Epithelial cell of esophagus (primary cell): ENCODE measurements at places on chromosomes 3 and 15.

- peak; percentile 96 for DNase-seq
These were observed 53.1 kb downstream of the SLC4A7 start for GRCh38 chr3:27431116-27431515.

- DNase-seq = peak; percentile 49
These were observed 59.6 kb upstream of the CASR start for GRCh38 chr3:122123850-122124249.

DNA sequence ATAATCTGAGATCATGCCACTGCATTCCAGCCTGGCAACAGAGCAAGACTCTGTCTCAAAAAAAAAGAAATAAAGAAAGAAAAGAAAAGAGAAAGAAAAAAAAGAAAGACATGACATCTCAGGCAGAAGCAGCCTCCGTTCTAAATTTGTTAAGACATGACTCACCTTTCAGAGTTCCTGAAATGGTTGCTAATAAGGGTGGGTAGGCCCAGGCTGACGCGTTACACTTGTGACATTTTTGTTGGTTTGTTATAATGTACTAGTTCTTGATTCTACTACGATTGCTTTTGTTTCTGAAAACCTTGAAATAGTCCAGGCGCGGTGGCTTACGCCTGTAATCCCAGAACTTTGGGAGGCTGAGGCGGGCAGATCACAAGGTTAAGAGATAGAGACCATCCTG, 21.0 kb downstream of the SLC25A20 start:
- peak; percentile 39 for DNase-seq

DNA sequence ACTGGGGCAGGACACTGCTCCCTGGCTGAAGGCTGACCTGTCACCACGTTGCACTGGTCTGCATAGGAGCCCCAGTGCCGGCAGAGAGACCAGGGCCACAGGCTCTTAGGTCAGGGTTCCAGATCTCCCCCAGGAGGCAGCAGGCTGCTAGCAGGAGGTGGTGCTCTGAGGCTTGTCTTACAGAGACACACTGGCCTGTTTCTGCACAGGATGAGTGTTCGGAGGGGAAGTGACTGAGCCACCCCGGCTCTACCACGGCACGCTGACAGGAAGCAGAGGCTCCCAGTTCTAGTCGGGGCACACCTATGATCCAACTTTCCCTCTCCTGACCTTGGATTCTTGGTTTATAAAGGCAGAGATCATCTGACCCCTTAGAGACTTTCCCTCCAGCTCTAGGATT, 8.6 kb downstream of the FBXL22 start:
- DNase-seq = no peak

DNA sequence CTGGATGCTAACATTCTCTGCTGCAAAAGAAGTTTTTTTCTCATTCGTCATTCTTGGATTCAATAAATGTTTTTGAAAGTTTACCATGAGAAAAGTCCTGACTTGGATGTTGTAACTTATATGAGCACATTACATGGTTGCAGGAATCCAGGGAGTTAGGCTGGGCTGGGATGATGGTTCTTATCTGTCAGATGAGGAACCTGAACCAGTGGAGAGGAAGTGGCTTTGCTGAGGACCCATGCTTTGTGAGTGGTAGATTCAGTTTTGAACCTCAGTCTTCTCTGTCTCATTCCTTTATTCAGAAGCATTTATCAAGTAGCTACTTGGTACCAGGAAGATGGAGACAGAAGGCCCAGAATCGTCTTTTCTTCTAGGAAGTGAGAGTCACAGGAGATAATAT, 3.7 kb upstream of the GASK1A start:
- DNase-seq = no peak

GRCh38 chr15:66838671-66839239, 136.7 kb downstream of the SMAD6 start:
- peak; percentile 38 for DNase-seq

DNA sequence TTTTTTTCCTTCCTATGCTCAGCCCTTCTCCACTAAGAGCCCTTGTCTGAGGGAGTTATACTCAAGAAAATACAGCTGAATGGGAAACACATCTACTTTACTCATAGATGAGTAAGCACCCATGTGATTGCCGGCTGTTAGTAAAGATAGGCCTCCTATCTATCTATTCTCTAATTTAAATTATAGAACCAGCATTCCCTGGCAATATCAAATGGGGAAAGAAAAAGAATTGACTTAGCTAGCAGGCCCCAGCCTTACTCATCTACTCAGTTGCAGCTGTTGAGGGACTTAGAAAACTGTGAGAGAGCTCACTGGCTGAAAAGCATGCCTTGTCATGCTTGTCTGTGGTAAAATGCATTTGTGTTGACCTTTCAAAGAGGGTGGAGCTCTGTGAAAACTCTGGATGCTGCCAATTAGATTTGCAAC, 116.9 kb upstream of the LRRFIP2 start:
- DNase-seq = peak; percentile 67

DNA sequence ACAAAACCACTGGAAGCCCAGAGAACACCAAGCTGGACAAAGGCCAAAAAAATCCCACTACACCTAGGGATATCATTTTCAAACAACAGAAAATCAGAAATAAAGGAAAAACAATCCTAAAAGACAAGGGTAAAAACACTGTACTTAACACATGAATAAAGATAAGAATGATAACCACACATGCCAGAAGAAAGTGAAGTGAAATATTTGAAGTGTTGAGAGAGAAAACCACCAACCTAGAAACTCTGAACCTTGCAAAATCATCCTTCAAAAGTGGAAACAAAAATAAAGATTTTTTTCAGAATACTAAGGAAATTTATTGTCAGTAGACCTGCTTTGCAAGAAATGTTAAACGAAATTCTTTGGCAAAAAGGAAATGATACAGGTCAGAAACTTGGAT, 45.1 kb downstream of the KPNA1 start:
- DNase-seq = no peak

GRCh38 chr3:74089814-74090213, 465.1 kb upstream of the PDZRN3 start:
- DNase-seq = no peak

DNA sequence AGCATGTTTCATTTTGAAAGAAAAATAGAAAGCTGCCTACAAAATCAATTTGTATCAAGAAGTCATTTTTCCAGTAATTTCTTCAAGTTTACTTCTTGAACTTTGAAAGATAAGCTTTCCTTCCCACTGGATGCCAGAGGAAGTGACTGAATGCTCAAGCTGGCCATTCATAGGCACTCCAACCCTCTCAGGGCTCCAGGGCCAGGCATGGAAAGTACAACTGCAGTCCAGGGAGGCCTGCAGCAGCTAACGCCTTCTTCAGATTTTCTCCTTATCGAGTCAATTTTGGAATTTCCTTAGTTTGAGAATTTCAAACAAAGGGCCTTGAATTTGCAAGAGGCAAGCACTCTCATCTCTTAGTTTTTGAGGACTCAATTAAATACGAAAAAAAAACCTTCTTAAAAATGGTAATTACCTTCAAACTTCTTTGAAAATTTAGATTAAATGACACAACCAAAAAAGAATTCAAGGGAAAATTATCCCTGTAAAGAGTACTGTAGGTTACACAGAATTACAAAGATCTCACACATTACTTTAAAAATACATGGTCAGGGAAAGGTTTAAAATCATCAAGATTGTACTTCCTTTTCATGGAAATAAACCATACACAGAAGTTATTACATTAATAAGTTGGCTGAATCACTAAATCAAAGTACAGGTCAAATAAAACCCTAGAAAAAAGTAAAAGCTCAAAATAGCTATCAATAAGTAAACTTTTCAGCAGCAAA, 2.5 kb downstream of the UBP1 start:
- peak; percentile 55 for DNase-seq

DNA sequence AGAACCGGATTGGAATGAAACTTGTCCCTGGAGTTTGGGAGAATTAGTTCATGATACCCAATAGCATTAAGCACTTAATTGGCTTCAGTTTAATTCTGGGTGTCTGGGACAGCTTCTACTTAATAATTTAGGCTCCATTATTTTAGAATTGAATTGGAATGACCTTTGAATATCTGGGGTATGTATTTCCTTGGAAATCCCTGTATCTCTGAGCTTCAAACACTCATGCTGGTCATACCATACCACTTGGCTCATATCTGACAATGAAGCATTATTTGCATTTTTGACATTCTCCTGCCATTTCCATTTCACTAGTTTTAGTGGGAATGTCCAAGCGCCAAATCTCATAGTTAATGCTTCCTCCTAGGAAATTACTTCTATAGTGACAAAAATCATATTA, 393.1 kb downstream of the DIPK2A start:
- no peak for DNase-seq

DNA sequence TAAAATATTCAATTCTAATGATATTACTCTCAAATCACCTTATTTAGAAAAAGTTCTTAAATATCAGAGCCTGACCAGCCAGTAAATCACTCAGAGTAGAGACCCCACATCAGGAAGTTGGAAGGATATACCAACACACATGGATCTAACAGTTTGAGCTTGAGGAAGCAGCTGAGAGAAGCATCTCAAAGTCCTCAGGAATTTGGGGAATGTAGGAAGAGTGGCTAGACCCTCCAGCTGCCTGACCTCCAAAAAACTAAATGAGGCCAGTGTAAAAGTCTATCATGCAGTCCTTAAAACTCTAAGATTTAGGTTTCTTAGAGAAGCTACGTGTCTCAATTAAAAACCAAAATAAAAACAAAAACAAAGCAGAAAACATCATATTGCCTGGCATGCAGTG, 55.4 kb downstream of the SETD2 start:
- no peak for DNase-seq

- DNase-seq = peak; percentile 73
These were observed 32.0 kb downstream of the FOXL2 start for GRCh38 chr3:138914870-138915502.

GRCh38 chr3:170532573-170532972, 53.3 kb downstream of the SLC7A14 start:
- DNase-seq = no peak

DNA sequence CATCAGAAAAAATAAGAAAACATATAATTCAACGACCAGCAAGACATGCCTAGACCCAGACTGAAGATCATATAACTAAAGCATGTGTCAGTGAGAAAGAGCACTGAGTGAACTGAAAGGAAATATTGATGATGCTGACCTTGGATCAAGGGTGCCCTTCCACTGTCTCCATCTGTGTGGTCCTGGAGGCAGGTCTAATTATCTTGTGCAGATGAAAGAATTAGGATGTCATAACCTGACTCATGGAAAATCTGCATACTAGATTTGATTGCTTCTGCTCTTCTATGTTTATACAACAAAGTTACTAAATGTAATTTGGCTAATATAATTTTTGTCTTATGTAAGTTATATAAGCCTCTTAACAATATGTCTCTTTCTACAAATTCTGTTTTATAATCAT, 264.6 kb upstream of the TGFBR2 start:
- DNase-seq = no peak

DNA sequence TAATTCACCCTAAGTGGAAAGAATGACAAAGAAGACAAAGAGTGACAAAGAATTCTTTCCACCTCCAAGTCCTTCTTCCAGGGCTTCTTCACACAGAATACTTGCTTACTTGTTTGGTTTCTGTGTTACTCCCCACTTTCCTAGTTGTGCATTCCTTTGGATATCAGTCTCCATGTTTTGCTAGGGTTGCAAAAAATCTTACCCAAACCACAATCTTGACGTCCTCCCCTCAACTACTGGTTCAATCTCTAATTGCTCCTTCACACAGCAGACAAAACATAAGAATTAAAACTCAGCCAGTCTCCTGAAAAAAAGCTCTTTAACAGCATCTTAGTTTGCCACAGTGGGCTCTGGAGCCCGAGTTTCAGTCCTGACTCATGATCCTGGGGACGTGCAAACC, 297.6 kb upstream of the CHRNA7 start:
- no peak for DNase-seq

GRCh38 chr15:80942746-80943565, 46.7 kb downstream of the MESD start:
- DNase-seq = no peak

DNA sequence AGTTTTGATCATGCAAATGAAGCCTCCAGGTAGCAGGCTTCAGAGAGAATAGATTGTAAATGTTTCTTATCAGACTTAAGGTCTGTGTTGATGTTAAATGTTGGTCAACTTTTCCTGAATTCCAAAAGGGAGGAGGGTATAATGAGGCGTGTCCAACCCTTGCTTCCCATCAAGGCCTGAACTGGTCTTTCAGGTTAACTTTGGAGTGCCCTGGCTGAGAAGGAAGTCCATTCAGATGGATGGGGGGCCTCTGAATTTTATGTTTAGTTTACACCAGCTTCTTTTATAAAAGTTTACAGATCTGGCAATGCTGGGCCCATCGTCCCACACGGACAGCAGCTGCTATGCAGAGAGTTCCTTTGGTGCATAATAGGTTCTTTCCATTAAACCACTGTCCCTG, 8.9 kb downstream of the CCDC13 start:
- no peak for DNase-seq

GRCh38 chr3:154956815-154957214, 123.3 kb upstream of the MME start:
- DNase-seq = peak; percentile 38

DNA sequence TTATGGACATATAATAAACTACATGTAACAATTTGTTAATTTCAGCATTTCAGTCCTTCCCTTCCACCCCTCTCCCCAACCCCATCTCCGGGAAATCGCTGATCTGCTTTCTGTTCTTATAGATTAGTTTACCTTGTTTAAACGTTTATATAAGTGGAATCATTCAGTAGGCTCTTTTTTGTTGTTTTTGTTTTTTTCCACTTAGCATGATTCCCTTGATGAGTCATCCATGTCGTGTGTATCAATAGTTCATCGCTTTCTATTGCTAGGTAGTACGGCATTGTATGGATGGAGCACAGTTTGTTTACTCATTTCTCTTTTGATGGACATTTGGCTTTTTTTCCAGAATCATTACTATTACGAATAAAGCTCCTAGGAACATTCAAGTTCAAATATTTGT, 23.5 kb upstream of the AMOTL2 start:
- no peak for DNase-seq

GRCh38 chr15:89555768-89556167, 19.5 kb upstream of the TICRR start:
- no peak for DNase-seq

GRCh38 chr15:38666865-38667510, 102.4 kb upstream of the RASGRP1 start:
- no peak for DNase-seq

DNA sequence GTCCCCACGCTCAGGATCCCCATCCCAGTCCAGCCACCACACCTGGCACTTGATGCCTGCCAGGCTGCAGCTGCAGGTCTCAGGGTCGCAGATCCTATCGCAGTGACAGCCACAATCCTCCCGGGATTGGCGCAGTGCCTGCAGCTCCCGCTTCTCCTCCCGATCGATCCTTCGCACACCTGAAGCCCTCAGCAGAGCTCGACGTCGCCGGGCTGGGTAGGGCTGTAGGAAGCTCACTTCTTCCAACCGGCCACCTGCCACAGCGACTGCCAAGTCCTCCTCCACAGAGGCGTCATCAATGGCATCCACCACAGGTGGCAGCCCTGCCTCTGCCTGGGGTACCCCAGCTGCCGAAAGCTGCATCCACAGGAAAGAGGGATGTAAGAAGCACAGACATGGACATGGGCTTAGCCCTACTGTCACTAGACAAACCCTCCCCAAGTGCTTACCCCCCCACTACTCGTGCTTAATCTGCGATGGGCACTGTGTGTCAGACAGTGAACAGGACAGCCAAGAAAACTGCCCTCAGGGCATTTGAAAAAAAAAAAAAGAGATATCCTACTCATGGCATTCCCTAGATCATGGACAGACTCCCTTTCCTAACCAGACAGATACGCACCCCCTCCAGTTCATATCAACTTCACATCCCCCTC, 9.2 kb downstream of the CSRNP1 start:
- no peak for DNase-seq

GRCh38 chr15:29162411-29162810, 107.2 kb downstream of the NSMCE3 start:
- no peak for DNase-seq

- DNase-seq = peak; percentile 69
These were observed at the start of gene CSK for GRCh38 chr15:74781431-74782258. Gene CSK (plus strand): TSS chr15:74782080. CDS start chr15:74798298, 16,218 bp downstream.
